AG08396 (cell line): ENCODE measurements at places on chromosomes 11 and 22.

DNA sequence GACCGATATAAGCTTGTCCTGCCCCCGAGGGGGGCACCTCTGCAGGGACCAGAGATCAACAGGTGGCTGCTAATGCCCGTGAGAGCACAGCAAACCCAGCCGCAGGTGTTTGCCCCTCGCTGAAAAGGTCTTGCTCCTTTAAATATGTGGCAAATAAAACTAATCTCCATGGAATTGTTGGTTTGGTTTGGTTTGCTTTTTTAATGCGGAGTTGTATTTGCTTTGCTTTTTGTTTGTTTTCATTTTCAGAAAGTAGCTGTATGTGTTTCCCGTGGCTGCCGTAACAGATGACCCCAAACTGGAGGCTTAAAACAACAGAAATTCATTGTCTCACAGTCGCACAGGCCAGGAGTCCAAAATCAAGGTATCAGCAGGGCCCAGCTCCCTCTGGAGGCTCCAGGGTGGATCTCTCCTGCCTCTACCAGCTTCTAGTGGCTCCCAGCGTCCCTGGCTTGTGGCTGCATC is 93.0 kb downstream of the CELSR1 start:
- no peak for DNase-seq

DNA sequence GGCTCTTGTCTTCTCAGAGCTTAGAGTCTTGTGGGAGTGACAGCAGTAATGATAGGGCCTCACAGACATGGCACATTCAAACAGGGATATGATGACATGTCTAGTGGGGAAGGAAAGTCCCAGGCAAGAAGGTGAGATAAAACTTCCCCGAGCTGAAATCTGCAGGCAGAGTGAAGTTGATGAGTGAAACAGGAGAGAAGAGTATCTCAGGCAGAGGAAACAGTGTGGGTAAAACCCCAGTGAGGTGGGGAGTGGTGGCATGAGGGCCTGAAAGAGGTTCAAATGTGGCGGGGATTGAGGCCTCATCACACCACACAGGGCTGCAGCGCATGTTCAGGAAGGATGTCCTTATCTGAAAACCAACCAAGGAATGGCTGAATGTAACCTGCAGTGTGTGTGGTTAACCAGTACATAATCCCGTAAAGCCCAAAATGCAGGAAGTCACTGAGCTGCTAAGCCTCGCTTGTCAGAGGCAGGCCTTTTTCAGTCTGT is 153.8 kb upstream of the E2F8 start:
- DNase-seq = no peak

GRCh38 chr22:32319861-32320406 is 37.7 kb upstream of the RFPL3 start:
- no peak for DNase-seq

GRCh38 chr11:65857500-65857852 is 504 bp downstream of the CFL1 start:
- DNase-seq = no peak

GRCh38 chr11:8577791-8578581 is 16.0 kb downstream of the STK33 start:
- no peak for DNase-seq

DNA sequence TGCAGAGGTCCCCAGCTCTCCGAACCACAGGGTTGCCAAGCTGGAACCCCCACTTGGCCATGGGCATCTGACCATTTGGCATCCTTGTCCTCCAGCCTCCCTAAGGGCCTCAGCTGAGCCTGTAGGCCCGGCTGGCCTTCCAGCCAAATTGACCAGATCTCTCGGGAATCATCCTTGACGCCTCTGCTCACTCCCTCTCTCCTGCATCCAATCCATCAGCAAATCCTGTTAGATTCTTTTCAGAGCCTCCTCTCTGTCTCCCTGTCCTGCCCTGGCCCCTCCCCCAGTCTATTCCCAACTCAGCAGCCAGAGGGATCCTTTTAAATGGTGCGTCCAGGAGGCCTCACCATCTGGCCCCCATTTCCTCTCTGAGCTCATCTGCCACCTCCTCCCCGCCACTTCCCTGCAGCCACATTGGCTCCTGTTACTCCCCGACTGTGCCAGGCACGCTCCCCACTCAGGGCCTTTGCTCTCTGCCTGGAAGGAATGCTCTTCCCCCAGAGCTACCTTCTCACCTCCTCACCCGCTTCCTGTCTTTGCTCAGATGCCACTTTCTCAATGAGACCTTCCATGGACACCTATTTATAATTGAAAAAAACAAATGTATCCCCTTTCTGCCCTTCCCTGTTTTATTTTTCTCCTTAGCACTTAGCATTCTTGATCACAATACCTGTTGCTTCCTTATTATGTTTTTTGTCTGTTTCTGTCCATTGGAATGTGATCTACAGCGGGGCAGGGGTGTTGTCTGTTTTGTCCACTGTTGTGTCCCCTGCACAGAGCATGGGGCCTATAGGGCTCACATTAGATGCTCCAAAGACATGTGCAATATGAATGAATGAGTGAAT is 78.1 kb downstream of the NFAM1 start:
- DNase-seq = no peak

DNA sequence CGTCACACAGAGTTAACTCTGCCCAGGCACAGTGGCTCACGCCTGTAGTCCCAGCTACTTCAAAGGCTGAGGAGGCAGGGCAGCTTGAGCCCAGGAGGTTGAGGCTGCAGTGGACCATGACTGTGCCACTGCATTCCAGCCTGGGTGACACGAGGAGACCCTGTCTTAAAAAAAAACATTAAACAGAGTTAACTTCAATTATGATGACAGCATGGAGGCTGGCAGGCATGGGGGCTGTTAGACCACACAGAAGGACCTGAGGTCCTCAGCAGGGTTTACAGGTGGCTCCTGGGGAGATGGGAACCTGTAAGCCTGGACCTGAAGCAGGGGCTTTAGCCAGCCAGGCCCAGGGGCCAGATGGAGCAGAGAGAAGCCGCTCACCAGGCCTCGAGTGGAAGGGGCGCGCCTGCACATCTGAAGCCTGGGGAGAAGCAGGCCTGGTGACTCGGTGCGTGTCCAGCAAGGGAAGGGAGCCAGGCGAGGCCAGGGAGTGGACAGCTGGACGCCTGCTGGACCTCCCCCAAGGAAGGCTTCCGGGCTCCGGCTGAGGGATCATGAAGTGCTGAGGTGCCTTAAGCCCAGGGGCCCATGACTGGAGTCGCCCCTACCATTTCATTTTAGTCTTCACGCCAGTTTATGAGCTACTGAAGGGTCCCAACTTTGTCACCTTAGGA is 25.3 kb downstream of the RPUSD4 start:
- DNase-seq = no peak

DNA sequence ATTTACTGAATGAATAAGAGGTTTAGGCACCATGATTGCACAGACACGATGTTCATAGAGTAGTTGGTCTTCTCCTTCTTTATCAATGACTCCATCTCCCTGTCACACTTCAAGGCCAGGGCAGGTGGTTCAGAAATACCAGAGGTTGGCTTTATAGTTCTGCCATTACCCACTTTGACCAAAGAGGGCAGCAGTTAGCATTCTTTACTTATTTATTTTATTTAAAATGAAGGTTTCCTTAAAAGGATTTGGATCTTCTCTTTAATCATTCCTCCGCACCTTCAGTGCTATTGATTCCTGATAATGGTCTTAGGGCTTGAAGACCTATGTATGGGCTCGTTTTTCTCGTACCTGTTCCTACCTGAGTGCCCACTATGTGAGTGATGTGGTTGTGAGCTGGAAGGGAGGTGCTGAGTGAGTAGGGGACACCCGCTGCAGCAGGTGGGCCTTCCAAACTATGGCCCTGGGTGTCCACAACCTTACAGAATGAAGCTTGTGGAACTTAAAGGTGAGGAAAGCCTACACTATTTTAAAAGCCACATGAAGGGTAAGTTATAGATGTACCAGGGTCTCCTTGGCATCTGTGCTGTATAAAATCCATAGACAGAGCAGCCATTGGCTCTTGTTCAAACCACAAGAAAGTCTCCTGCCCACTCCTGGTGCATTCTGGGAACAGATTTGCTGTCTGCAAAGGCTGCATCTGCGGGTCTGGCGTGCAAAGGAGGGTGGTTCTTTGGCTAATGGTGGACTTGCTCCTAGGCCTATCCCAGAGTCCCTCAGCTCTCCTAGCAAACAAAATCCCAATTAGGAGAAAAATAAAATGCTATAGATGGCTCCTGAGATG is 35.0 kb downstream of the TIMP3 start:
- peak; percentile 41 for DNase-seq

DNA sequence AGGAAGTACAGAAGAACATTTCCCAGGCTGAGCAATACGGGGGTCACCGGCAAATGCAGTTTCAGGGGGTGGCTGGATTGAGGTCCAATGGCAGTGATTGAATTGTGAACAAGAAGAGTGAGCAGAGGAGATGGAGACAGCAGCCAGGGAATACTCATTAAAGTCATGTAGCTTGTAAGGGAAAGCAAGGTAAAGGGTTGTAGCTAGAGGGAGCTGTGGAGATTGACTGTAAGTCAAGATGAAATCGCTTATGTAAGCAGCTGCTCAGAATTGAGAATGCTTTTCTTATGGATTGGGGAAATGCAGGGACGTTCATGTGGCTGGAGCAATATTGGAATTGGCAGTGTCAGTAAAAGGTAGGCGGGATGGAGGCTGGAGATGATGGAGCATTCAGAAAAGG is 111.4 kb upstream of the TBCEL start:
- DNase-seq = peak; percentile 38

- DNase-seq = no peak
These were observed 27.3 kb downstream of the INTS4 start for GRCh38 chr11:77967121-77967520.

- no peak for DNase-seq
These were observed 288.5 kb downstream of the KIRREL3 start for GRCh38 chr11:126711977-126712625.

GRCh38 chr22:30198152-30198825 is 48.3 kb downstream of the LIF start:
- DNase-seq = no peak

DNA sequence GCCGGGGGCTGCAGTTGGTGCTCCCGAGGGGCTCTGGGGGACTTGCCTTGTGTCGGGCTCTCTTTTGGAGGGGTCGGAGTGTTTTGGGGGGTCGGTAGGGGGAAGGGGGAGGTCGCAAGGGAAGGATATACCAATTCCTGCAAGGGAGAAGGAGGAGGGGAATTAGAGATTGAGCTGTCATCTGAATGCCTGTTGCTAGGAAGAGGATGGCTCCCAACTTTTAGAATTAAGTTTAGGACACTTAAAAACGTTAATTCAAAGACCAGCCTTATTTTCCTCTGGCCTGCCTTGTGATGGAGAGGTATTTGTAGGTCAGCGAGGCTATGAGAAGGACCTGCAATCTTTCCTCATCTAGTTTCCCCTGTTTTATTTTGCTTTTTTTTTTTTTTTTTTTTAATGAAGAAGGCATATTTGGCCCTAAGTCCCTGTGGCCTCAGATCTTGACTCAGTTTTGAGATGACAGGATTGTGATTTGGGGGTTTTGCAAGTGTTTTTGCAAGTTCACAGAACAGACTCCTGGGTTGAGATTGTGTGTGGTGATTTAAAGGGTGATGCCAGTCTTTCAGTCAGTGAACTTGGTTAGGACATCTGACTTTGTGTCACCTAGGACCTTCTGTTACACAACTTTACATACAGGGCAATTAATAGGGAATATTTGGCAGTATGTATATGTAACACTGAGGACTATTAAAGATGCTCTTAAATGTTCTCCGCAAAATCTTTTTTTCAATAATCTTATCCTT is 672 bp downstream of the TMEM135 start:
- peak; percentile 37 for DNase-seq

GRCh38 chr22:40862537-40862936 is 624 bp upstream of the DNAJB7 start:
- no peak for DNase-seq

DNA sequence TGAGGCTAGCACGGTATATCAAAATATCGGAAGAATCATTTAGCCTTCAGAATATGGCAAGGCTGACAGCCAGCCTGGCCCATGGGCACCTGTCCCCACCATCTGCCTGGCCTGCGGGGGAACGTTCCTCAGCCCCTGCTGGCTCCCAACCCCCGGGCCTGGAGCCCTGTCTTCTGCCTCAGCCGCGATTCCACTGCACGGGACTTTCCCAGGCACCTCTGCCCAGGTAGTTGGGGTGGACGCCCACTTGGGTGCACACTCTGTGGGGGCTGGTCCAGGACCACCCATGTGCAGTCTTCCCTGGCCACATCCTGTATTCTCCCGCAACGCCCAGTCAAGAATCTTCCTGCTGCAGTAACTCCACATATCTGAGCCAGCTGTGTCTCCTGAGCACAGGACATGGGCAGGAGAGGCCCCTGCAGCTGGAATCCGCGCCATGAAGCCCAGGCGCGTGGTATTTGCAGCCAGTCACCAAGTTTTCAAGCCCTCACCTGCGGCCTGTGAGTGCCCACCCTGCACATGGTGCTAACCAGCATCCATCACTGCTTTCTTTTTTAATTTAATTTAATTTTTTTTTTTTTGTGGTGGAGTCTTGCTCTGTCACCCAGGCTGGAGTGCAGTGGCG is 77.9 kb downstream of the KCNQ1 start:
- DNase-seq = no peak

DNA sequence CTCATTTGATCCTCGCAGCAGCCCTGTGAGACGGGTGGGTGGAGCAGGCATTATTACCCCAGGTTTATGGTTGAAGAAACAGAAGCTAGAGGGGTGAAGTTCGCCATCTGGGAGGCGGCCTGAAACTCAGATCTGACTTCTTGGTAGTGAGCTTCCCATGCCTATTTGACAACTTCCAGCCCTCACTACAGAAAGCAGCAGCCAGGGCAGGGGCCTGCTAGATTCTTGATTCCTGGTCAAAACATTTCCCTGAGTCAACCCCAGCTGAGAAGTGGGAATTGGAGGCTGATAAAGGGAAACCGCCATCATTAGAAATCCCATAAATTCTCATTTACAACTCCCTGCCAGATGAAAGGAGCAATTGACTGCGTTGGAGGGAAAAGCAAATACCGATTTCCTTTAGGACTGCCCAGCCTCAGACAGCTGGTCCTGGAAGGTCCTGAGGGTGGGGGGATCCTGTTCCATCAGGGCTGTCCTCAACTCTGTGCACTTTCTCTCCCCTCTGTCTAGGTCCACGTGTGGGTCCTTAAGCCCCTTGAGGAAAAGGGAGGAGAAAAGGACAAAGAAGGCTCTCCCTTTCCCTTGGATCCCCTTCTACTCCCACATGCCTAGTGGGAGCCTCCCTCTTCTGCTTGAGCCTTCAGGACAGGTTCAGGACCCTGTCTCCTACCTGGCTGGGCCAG is 10.2 kb upstream of the NECTIN1 start:
- DNase-seq = no peak

DNA sequence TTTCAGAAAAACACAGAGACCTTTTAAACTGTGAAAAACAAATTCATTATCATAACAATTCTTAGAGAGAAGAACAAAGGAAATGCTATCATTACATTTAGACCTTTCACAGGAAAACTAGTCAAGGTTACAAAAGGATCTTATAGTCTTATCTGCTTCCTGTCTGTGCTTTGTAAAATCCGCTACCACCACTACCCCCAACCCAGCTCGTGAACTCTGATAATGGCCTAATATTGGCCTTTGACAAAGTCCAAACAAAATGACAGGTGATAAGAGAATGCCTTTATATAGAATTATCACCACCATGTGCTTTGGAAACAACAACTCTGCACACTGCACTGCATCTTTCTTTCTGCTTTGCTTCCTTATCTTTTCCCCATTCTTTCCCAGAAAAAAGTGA is 272.5 kb downstream of the SBF2 start:
- DNase-seq = no peak

GRCh38 chr11:85912414-85912813 is 57.2 kb downstream of the CCDC83 start:
- no peak for DNase-seq
